Stimulated activated CD8-positive, alpha-beta memory T cell treated with anti-CD3 and anti-CD28 coated beads, Interleukin-4, amount 100 ng/mL, for 4 hours (primary cell): ENCODE measurements at places on chromosomes 12 and 14.

DNA sequence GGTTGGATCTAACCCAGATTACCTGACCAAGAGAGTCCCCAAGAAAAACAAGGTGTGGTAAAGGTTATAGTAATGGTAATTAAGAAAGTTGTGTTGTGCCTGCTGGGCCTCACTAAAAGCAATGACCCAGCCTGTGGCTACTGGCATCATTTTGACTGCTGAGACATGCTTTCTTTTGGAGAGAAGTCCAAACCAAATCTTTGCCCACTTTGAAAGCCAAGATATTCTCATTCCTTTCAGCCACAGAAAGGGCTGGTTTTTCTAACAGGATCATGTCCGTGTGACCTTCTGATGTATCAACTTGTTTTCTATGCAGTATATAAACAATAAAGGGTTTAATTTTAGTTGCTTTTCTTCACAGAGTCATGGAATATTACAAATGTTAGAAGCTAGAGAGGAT lies 388.6 kb downstream of the RAD51B start:
- no peak for DNase-seq

DNA sequence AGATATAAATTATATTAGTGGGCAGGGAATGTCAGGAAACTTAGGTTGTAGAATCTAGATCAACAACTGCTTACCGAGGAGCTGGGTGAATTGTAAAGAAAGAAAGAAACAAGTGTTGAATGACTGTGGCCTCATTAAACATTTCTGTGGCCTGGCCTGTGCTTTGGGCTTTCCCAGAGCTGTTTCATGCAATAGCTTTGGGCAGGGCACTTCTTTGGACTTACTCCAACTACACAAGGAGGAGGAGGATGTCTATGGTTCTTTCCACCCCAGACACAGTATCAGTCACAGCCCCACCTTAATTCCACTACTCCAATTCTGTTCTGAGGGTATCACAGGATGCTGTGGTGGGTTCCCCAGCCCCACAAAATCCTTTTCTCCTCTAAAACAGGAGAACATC lies 38.0 kb downstream of the DPF3 start:
- DNase-seq = no peak

GRCh38 chr14:103382376-103382775 lies 2.8 kb upstream of the MARK3 start:
- no peak for DNase-seq

DNA sequence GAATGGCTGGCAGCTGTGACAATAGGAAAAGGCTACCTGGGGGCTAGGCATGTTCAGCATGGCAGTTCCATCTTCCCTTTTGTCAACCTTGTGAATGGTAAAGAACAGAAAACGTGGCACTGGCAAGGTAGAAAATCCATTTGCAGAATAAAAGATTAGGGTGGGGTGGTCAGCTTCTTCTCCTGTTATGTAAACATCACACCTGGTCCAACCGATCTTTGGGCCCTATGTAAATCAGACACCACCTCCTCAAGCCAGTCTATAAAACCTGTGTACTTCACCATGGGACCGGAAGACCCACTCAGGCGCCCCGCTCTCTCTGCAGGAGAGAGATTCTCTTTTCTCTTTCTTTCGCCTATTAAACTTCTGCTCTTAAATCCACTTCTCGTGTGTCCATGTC lies 19.6 kb upstream of the TMEM30B start:
- no peak for DNase-seq

GRCh38 chr14:105925615-105926372 lies 399.4 kb downstream of the TMEM121 start:
- DNase-seq = no peak

- DNase-seq = no peak
These were observed 62.8 kb upstream of the PRB2 start for GRCh38 chr12:11457996-11458645.

- DNase-seq = no peak
These were observed 10.7 kb upstream of the FBRSL1 start for GRCh38 chr12:132479291-132479690.

GRCh38 chr14:54985156-54985555 lies 41.7 kb downstream of the WDHD1 start:
- DNase-seq = no peak

DNA sequence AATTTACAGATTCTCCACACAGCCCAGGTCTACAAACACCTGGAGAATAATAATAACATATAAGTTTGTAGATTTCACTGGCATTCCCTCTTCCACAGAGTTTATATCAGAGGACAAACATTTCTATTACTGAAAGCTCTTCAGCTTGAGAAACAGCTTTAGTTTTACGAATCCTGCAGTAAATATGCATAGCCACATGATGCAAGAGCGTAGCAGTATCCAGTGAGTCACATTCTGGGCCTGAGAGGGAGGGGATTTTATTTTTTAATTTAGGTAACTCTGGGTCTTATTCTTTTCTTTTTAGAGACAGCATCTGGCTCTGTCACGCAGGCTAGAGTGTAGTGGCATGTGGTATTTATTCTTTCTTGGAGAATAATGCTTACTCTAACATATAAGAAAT lies 1002.8 kb downstream of the TRHDE start:
- DNase-seq = no peak

GRCh38 chr14:104105822-104106470 lies 20.4 kb downstream of the ASPG start:
- DNase-seq = no peak

- no peak for DNase-seq
These were observed 38.3 kb downstream of the SRGAP1 start for GRCh38 chr12:63882844-63883243.

GRCh38 chr14:96187216-96188031 lies 17.2 kb upstream of the BDKRB2 start:
- DNase-seq = no peak

DNA sequence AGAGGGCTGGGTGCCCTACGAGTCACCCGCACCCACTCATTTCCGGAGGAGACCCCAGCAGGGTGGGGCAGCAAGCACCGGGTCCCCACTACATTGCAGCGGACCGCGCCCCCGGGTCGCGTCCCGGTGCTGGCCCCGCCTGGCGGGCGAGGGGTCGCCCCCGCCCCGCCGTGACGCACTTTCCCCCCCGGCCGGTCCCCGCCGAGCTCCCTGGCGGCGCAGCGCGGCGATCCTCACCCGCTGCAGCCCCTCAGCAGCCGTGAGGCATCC lies 106.1 kb downstream of the PRICKLE1 start:
- no peak for DNase-seq

DNA sequence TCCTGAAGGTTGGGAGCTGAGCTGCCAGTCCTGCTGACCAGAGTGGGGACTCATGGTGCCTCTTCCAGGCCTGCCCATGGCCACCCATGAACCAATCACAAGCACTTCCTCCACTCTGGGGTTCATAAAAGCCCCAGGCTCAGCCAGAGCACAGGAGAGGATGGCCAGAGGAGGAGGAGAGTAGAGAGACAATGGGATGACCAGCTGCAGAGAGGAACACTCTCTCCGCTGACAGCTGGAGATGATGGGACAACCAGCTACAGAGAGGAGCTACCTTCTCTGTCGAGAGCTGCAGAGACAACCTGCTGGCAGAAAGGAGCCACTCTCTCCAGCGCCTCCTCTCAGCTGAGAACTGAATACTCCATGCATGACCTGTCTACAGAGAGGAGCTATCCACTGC lies 886.1 kb downstream of the BCL11B start:
- DNase-seq = no peak

GRCh38 chr14:72416892-72417291 lies 477.0 kb downstream of the DPF3 start:
- no peak for DNase-seq

DNA sequence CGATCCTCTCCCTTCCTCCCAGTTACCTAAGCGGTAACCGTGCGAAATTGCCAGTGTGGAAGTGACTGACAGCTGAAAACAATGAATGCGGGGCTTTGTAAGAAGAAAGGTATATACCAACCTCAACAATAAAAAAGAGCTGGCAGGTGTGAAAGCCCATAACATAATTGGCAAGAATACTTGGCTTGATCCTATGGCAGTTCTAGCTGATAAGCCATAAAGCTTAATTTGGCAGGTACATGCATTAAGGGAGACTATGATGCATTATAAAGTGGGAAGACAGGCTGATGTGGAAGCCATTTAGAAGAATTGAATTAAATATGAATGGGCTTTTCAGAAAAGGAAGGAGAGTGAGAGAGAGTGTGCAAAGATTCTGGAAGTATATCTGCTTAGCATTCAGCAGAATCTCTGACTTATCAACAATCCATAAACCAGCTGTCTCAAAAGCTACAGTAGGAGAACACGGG lies 71.3 kb downstream of the CRACR2A start:
- DNase-seq = no peak

DNA sequence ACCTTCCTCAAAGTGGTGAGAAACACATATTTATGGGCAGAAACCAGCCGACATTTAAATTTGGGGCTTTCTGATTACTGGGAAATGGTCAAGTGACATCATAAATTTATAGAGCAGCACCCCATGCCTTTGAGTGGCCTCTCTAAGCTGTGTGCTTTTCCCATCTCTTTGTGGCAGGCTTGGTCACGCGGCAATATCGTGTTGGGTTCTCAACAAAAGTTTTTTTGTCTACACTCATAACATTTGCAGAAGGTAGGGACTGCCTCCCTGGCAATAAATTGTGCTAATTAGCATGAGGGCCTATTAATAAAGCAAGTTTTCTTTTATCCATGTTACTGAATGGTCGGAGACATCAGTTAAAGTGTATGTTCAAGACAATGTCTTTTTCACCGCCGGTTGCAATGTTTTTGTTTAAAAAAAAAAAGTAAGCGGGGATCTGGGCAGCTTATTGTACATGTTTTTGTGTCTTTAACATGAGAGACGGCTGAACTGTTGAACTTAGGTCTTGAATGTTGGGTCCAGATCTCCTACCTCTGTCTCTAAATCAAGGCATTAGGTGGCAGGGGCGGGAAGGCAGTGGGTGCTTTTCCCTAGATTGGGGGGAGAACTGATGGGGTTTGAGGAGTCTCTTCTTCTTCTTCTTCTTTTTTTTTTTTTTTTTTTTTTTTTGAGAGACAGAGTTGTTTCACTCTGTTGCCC lies 193.3 kb downstream of the PHETA1 start:
- no peak for DNase-seq

DNA sequence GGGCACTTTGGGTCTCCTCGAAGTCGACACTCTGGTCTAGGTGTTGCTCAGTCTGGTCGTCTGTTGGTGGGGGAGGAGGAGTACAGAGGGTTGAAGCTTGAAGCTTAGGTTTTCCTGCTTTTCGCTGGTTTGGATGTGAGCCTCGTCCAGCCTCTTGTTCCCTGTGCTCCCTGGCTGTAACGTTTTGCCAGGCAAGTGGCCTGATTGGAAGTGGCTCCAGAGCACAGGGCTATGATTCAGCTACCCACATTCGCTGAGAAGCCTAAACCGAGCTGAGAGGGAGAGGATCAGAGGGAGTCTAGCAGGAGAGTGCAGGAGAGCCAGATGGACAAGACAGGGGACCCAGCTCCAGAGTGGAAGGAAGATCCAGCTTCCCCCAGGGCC lies 6.1 kb downstream of the HOXC10 start:
- DNase-seq = no peak

GRCh38 chr12:85405781-85406522 lies 125.9 kb downstream of the ALX1 start:
- DNase-seq = no peak

- DNase-seq = no peak
These were observed 53.8 kb downstream of the C14orf132 start for GRCh38 chr14:96092936-96093335.

GRCh38 chr14:21911877-21912276 lies 238.3 kb upstream of the OR4E1 start:
- no peak for DNase-seq

DNA sequence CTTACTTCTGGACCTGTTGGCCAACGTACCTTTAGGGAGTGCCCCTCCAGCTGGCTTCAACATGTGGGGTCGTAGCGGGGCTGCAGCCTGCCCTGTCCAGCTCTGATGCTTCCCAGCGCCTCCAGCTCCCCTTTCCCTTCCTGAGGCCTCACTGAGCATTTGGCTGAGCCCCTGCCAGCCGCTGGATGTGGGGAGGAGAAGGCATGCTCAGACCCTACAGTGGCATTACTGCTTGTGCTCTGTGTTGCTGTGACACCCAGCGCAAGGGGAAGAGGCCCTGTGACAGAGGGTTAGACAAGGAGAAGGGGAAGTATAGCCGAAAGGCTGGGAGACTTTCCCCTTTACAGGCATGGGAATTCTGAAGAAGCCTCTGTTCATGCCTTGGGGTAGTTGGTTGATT lies 145.9 kb downstream of the PRKCH start:
- DNase-seq = no peak

GRCh38 chr12:69105101-69105962 lies 134.0 kb upstream of the CPSF6 start:
- no peak for DNase-seq

GRCh38 chr12:44026046-44026445 lies 190.2 kb downstream of the TMEM117 start:
- no peak for DNase-seq

GRCh38 chr14:24436355-24437019 lies 6.1 kb downstream of the SDR39U1 start:
- DNase-seq = no peak

DNA sequence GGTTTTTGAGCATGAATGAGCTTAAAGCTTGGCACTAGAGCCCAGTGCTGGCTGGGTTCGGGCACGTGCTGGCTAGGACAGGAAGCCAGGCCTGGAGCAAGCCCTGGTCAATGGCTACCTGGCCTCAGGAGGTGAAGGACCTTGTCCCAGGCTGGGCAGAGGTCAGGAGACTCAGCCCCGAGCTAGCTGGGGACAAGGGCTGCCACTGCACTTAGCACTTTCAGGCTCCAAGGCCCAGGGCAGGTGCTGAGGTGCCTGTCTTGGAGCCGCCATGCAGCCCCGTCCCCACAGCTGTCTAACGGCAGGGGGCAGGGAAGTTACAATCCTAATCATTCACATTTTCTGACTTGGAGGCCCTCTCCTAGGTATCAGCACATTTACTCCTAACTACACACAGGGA lies 4.3 kb upstream of the AQP6 start:
- no peak for DNase-seq
